ENCODE measurements at places on chromosomes 4 and X. TPM values are rescaled to one million over a fixed set of nuclear protein-coding genes. Genes with fewer than 3 reads are reported as not detected.
A peak's percentile ranks its signal among the peaks of the same experiment; 100 is the strongest.

SSX1 gene
- not detected for total RNA-seq

HSFX4 gene
- total RNA-seq = not detected

MAGED4B gene
- 18.6 TPM for total RNA-seq

OCIAD1 gene
- 81.5 TPM for total RNA-seq

GPC4 gene
- 0.86 TPM for total RNA-seq

OTC gene
- total RNA-seq = not detected

DNA sequence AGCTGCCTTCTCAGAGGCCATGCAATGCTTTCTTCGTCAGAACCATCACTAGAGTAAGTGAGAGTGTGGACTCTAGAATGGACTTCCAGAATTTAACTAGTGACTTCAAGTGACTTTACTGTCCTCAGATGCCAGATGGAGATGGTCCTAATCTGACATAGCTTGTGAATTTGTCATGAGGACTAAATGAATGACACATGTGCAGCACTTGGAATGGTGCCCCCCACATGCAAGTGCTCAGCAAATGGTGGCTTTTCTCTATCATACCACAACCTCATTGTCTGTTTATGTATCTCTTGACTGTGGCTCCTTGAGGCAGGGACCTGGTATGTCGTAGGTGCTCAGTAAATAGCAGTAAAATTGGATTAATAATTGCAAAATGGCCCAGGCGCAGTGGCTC is 91.6 kb upstream of the STX18 start:
- DNase-seq = no peak

DNA sequence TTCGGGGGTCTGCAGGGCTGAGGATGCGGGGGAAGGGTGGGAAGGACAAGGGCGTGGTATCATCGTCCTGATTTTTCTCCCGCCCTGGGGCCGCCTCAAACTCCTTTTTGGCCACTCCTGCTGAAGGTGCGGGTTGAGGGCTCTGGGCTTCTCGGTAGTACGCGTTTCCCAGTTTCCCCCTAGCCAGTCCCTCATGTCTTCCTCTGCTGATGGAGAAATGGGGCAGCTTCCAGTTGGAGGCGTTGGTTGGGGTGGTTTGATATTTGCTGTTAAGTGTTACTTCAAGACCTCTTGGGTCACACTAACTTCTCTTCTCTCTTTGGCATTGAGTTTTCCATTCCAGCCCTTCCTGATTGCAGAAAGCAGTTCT is 482 bp downstream of the GSTCD start:
- peak; percentile 33 for DNase-seq

DNA sequence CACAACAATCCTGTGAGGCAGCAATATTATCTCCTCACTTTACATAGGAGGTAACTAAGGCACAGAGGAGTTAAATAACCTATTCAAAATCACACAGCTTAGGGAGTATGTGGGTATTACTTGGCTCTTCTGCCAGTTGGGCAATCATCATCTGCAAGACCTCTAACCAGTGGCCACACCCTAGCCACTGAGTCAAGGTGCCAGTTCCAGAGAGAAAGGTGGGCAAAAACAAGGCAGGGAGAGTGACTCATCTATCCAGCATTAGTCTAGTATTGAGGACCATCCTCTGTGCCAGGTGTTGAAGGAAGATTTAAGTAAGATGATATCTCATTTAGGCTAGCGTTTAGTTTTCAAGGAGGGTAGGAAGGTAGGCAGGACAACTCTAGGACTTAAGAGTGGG is 113.9 kb upstream of the EOLA2 start:
- DNase-seq = no peak

GRCh38 chr4:105546086-105546485 is 6.3 kb upstream of the ARHGEF38 start:
- DNase-seq = no peak

DNA sequence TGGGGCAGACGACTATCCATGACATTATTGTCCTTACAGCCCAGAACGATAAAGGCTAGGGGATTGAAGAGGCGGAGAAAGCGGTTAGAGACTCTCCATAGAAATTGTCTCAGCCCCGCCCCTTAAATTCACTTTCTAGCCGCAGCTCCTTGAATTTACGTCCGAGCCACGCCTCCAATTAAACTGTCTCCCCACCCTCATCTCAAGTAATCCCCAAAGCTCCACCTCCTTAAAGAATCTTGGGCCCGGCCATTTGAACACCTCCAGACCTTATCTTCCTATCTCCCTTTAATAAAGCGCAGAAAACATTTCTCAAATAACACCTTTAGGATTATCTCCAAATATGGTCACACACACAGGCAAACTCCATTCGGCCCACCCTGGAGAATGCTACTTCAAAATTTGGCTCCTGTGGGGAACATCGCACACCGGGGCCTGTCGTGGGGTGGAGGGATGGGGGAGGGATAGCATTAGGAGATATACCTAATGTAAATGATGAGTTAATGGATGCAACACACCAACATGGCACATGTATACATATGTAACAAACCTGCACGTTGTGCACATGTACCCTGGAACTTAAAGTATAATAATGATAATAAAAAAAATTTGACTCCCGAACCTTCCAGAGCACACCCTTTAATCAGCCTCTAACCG is 7.2 kb upstream of the MAGIX start:
- peak; percentile 75 for DNase-seq

GRCh38 chr4:110778521-110778920 is 155.6 kb upstream of the PITX2 start:
- DNase-seq = peak; percentile 62

DNA sequence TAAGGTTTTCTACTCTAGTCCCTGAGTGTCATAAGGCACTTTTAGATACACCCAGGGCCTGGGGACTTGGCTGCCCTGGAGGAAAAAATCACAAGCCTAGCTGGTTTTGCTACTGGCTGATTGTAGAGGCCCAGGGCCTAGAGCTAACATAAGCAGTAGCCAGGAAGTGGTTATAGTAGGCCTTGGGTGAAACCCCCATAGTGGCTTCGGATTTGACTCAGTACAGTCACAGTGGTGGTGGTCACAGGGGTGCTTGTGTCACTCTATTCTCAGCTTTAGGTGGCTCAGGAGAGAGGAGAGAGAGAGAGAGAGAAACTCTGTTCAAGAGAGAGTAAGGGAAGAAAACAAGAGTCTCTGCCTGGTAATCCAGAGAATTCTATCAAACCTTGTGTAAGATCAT is 194.5 kb upstream of the EDA2R start:
- DNase-seq = no peak

GRCh38 chr4:174674305-174674840 is 152.1 kb upstream of the HPGD start:
- DNase-seq = no peak

DNA sequence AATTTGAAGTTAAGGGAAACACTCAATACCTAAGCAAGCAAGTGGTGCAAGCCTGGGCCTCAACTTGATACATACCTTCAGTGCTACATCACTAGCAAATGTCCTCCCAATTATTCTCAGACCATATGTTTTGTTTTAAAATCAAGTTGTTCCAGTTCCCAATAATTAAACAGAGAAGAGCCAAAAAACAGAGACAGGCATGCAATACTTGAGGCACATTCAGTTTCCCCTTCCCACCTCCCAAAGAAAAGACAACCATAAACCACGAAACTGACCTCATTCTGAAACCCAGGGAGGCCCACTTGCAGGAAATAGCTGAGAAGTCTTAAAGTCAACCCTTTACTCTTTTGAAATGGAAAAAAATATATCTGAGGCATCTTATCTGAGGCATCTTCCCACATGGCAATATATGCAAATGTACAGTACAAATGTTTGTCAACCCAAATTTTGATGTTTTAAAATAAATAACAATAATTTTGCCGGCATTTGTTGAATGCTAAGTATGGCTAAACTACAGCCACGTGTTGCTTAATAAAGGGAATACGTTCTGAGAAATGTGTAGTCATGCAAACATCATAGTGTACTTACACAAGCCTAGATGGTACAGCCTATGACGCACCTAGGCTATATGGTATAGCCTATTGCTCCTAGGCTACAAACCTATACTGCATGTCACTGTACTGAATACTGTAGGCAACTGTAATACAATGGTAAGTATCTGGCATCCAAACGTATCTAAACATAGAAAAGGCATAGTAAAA is 147.5 kb downstream of the TSPAN5 start:
- peak; percentile 82 for DNase-seq

DNA sequence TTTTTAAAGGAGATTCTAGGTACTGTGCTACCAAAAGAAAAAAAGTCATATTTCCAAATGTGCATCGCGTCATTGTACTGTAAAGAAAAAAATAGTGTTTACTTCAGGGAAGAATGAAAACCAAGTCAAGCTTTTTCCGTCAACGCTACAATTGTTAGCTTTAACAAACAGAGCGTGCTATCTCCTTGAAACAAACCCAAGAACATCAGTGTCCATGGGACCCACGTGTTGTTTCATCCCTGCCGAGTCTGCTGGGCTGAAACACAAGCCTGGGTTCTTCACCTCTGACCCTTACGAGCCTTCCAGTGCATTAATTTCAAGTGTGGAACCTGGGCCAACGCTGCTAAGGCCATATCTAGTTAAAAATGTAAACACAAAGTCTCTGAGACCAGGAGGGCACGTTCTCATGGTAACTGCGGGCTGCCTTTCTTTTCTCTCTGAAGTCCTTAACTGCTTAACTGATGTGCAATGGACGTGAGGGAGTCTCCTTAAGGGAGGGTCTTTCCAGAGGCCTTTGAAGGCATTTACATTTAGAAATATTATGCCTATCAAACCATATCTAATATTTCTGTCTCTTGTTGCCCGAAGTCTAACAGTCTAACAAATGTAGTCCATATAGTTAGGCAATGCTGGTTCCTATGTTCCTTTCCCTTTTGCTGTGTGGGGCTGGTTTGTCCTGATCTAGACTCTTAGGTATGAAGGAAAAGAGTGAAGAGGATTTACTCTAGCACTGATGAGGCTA is 36.3 kb downstream of the ING2 start:
- peak; percentile 60 for DNase-seq

GRCh38 chrX:140709421-140709846 is at the start of gene LINC00632:
Gene LINC00632, plus strand, starts transcription at chrX:140709759.
- no peak for DNase-seq

- no peak for DNase-seq
Observed at GRCh38 chr4:1754336-1754735, 33.0 kb downstream of the TACC3 start.

DNA sequence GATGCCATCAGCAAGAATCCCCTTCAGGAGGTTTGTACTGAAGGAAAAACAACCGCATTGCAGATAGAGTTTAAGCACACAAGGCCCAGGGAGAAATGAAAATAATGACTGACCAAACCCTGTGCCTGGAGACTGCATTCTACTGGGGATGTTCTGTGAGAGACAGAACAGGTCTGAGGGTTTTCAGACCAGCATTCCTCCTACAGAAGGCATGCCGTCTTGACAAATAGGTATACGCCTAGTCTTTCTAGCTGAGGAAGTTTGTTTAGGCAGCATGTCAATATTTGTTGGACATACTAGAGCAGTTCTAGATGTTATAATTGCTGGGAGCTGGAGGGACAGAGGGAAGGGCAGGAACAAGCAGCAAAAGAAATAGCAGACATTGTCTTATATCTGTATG is 68.4 kb upstream of the SCOC start:
- no peak for DNase-seq

GRCh38 chr4:46316215-46316614 is 73.7 kb downstream of the GABRA2 start:
- peak; percentile 26 for DNase-seq

GRCh38 chrX:71629467-71629866 is 11.2 kb upstream of the CXCR3 start:
- no peak for DNase-seq

DNA sequence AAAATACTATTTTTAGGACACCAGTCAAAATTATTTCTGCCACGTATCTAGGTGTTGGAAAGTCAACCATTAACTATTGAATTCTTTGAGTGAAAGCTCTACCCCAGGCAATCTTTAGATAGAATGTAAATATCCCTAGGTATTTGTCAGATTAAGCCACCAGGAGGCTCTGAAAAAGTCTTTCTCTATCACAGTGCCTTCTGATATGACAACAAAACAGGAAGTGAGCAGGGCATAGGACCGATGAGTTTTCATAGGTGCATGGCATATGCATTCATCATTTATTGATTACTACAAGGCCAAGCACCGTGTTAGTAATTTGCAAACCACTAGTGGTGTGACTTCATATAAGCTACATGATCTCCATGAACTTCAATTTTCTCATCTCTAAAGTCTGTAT is 333.6 kb upstream of the F9 start:
- DNase-seq = no peak

DNA sequence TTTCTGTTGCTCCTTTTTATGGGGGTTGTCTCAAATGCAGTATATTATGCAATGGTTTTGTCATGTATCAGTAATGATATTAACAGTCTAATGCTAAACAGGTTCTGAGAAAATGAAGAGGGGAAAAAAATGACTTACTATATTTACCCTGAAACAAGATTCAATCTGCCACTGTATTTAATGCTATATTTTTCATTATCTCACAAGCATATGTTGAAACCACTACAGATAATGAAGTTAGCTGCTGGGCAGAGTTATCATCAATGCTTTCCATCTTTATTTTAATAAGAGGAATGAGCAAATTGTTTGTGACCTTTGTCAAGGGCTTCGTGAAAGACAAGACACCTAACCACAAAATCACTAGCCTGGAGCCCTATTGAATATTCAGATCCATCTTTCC is 32.6 kb upstream of the NAA11 start:
- no peak for DNase-seq

DNA sequence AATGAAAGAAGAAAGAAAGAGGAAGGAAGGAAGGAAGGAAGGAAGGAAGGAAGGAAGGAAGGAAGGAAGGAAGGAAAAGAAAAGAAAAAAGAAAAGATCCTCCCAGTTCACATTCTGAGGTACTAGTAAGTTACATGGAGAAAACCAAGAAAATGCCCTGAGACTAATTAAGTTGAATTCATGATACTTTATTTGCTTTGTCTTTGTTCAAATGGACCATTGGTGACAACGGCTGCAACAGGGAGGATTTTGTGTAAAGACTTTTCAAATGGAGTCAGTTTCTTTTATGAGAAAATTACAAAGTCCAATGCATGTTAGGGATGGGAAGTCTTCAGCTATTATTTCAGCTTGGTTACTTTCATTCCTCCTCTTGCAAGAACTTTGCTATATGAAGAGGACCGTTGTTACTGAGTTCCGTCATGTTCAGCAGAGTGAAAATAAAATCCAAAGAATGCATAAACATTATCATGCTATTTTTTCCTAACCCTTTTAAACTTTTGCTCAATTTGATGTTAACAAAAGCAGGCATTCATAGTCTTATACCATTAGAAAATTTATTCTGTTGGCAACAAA is 8.3 kb downstream of the VCX3A start:
- DNase-seq = no peak

DNA sequence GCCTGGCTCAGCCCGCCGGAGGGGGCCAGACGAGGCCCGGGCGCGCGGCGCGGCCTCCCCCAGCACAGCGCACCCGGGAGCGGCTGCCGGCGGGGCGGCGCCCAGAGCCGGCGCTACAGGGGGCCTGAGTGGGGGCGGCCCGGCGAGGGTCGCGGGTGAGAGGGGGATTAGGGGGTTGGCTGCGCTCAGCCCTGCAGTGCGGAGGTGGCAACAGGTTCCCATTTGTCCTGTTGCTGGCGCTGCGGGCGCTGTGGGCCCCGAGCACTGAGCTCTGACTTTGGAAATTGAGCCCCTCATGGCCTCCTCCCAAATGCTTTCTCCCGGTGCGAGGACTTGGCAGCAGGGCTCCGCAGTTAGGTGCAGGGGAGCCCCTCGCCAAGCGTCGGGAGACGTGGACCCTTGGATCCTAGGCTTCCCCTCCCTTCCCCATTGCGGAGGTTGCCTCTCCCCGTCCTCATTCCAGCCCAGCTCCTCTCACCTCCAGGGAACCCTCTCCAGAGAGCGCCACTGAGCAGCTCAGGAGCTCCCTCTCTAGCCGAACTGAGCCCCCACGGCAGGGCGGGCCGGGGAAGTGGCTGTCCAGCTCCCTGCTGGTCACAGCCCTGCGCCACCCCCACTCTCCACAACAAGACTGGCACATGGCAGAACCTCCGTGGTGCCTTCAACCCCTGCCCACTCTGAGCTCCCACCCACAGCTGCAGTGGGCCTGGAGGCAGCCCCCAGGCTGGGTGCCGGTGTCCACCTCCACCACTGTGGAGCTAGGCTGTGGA is 2.5 kb upstream of the DUSP9 start:
- no peak for DNase-seq

Measured in fibroblast of villous mesenchyme (primary cell).